Kidney glomerular epithelial cell (primary cell): ENCODE measurements at places on chromosomes 5 and 9.

DNA sequence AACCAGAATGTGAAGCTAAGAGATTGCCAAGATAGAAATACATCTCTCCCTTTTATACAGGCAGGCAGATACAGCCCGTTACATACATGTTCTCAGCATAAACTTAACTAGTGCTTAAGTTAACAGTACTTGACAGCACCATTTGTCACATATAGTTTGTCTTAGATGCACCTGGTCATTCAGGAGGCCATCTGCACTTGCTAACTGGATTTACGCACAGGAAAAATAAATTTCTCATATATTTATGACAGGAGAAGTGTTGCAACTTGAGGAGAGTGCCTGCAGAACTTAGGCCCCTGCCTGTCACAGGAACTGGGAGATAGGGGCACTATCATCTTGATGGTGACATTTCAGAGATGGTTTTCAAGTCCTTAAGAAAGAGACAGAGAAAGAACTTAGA is 1462.1 kb upstream of the CDH9 start:
- no peak for DNase-seq

DNA sequence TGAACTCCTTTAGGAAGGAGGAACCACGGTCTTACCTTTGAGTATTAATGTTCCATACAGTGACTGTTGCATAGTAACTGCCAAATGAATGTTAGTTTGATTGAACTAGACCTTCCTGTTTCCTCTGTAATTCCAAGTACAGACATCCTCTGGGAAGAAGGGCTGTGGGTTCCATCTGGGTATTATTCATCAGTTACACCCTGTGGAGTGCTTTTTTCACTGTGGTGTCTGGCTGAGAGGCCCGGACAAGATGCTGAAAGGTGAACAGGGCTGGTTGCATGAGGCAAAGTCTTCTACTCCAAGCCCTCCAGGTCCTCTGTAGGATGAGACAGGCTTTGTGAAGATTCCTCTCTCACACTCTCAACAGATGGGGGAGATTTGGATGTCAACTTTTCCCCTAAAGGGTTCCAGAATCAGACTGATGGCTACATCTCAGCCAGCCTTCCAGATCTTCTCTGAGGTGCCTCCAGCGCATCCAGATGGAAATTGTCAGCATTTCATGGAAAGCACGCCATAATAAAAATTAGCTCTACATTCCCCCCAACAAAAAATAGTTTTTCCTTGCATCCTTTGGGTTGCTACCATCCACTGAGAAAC is 230.9 kb downstream of the GAS1 start:
- DNase-seq: no peak

DNA sequence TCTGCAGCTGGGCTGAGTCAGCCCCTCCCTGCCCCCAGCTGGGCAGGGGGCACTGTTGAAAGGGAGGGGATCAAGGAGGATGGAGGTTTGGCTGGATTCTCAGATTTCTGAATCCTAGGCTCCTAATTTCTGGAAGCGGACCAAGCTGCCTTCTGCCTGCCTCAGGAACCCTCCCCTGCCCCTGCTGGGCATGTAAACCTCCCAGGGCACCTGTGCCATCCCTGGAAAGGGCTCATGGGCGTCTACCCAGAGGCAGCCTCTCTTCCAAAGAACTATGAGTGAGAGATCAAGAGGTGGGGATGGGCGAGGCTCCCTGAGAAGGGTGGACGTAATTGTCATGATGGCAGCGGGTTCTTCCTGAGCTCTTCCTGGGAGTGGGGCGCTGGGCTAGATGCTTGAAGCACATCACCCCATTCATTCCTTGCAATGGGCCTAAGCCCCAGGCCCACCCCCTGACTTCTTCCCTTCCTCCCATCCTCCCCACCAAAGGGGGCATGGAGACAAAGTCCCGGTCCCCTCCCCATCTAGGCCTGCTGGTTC is 21.6 kb downstream of the CSF1R start:
- DNase-seq: no peak

- DNase-seq: no peak
These were observed 459.8 kb downstream of the ARHGEF28 start for GRCh38 chr5:74085782-74086181.

DNA sequence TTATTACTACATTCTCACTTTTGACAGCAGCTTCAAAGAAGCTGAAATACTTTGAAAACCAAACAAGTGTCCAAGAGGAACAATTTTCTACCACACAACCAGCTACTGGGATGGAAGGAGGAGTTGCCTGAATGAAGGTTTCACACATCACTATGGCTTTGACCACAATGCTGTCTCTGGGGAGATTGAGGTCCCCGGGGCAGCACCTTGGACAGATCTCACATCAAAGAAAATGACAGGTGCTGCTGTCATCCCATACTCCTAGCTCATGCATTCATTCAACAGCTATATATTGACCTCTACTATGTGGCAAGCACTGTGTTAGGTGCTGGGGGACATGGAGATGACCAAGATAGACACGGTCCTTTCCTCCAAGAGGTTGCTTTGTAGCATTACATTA is 233.2 kb upstream of the RASEF start:
- DNase-seq: no peak

- DNase-seq: no peak
These were observed 62.4 kb downstream of the TNPO1 start for GRCh38 chr5:72878854-72879253.

DNA sequence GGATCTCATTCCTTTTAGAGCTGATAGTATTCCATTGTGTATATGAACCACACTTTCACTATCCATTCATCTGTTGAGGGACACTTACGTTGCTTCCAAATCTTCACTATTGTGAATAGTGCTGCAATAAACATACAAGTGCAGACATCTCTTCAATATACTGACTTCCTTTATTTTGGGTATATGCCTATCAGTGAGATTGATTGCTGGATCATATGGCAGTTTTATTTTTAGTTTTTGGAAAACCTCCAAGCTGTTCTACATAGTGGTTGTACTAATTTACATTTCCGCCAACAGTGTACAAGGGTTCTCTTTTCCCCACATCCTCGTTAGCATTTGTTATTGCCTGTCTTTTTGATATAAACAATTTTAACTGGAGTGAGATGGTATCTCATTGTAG is 33.8 kb upstream of the LECT2 start:
- DNase-seq: no peak

- no peak for DNase-seq
These were observed 114.2 kb downstream of the PRDM6 start for GRCh38 chr5:123203105-123203800.

GRCh38 chr5:10503321-10503720 is 60.5 kb upstream of the ANKRD33B start:
- no peak for DNase-seq
